Fibroblast of villous mesenchyme (primary cell): ENCODE measurements at places on chromosomes 5 and 9.

- DNase-seq = no peak
These were observed 105.5 kb upstream of the TUT7 start for GRCh38 chr9:86459599-86460155.

- no peak for DNase-seq
These were observed 119.3 kb downstream of the GALNT10 start for GRCh38 chr5:154309805-154310204.

- DNase-seq = peak; percentile 93
These were observed 45.7 kb downstream of the BNC2 start for GRCh38 chr9:16824545-16825330.

GRCh38 chr5:10306114-10306513 is 1.6 kb downstream of the CMBL start:
- no peak for DNase-seq

GRCh38 chr5:88680253-88681132 is 202.5 kb downstream of the MEF2C start:
- peak; percentile 36 for DNase-seq

GRCh38 chr5:122701640-122702523 is 73.0 kb upstream of the SNX2 start:
- no peak for DNase-seq

DNA sequence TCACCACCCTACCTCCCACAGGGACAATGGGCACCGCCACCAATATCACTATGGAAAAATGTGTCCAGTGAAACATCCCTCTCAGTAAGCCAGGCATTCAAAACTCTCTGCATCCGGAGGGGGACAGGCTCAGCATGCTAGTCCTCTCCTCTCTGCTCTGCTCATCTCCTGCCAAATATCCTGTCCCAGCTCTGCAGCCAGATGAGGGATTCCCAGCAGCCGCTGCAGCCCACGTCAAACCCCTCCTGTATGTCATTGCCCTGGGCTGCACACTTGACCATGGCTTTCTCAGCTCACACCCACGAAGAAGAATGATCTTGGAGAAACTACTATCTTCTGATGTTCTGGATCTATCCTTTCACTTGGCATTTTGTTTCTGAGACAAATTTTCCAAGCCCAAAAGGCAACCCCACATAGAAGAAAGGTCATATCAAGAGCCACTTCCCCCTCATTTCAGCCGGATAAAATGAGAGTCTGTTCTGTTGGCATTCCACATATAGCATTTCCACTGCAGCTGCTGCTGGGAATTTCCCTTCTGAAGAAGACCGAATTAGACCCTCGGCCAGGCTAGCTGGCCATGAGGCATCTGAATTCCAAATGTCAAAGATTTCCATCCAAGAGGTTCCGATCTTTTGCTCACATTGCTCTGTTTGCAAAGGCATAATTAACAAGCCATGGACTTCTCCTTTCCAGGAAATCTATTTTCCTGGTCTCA is 338.0 kb downstream of the ACTL7B start:
- DNase-seq = no peak
